ENCODE measurements at places on chromosomes 6 and 20.

- DNase-seq, result no peak
Measured at GRCh38 chr20:50335105-50335504, 144.5 kb downstream of the CEBPB start.

DNA sequence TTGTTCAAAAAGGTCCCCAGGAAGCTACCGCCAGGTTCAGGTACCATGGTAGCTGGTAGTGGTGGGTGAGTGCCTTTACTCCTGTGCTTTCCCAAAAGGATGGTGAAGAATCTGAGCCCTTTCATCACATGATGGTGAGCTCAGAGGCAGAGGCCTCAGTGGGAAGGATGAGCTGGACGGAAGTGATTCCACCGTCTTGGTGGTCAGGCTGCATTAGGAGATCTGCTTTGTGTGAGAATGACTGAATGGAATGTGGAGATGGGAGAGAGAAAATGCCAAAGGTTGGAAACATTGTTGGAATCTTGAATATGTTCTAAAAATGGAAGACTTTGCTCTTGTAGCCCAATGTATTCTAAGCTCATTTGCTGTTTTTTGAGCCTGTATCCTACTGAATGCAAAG is 108.1 kb upstream of the SCP2D1 start:
- DNase-seq, result no peak

DNA sequence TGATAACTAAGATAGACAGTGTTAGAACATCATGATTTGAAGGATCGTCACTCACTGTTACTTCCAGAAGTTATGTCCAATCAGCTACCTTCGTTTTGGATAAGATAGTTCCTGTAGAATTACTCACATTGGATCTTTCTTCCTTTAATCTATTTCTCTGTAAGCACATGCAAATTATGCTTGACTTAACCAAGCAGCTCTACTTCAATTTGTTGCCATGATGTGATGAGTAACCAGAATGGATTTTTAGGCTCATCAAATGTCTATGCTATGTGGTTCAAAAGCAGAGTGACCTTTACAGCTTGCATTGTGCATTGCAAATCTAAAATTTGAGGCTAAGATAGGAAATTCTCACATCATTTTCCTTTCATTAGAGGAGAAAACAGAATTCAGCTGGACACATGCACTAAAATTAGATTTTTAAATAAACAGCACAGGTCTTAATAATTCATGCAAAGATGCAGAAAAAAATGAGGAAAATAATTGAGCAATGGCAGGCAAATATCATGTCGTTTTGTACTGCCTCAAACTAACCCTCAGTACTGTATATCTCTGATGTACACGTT is 76.7 kb upstream of the ZFP64 start:
- no peak for DNase-seq

- no peak for DNase-seq
Measured at GRCh38 chr6:27556406-27556805, 83.5 kb upstream of the ZNF184 start.

DNA sequence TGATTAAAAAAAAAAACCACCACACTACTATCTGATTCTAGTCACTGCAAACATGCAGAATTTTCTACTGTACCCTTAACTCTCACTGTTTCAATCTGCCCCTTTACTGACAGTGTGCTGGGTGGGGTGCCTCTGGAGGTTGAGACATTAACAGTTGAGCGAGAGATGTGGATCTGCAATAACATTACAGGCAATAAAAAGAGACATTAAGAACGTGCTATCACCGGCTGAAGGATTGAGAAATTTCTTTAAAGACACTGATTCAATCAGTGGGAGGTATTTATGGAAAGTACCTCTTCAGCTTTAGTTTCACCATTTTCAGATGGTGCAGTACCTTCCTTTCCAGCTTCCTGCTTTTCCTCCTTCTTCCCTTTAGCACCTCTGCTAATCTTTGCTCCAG is 32.5 kb downstream of the HMGN3 start:
- no peak for DNase-seq

GRCh38 chr6:81309811-81310210 is 442.7 kb downstream of the TENT5A start:
- no peak for DNase-seq

- DNase-seq, result no peak
Measured at GRCh38 chr6:163010145-163010544, 282.4 kb downstream of the PACRG start.

DNA sequence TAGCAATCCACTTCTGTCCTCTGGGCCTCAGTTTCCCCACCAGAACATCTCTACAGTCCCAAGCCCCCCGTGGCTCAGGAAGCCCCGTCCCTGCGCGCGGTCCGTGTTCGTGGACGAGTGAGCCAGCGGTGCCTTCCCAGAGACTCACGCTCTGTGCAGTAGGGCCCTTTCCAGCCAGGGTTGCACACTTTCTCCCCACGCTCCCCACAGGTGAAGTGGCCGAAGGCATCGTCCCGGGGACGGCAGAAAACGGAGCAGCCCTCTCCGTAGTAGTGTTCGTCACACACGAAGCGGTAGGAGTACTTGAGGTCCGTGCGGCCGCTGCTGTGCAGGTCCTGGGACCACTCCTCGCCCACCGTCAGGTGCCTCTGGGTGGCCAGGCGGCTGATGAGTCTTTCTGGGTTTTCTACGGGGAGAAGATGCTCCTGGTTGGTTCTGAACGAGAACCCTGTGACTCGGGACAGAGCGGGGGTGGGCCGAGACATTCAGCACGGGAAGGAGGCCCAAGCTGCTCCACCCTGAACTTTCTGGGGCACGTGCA is 2.7 kb downstream of the DLL1 start:
- no peak for DNase-seq

Data from activated CD4-positive, alpha-beta T cell treated with anti-CD3 and anti-CD28 coated beads for 24 hours (primary cell).